ENCODE measurements at places on chromosomes 12 and 14.

DNA sequence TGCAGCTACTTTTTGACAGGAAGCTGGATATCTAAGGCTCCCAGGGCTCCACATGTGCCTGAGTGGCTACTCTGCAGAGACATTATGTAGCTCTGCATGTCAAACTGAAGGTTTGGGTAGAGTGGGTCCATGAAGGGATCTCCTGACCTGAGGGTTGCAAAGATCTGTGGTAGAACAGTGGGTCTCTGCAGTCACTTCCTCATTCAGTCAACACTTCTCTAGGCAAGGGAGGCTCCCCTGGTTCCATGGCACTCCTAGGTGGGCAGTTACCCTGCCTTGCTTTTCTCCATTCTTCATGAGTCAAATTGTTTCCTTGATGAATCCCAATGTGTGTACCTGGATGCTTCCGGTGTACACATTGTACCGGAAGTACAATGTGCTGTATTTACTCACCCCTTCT lies 57.4 kb downstream of the CMAS start:
- no peak for DNase-seq

DNA sequence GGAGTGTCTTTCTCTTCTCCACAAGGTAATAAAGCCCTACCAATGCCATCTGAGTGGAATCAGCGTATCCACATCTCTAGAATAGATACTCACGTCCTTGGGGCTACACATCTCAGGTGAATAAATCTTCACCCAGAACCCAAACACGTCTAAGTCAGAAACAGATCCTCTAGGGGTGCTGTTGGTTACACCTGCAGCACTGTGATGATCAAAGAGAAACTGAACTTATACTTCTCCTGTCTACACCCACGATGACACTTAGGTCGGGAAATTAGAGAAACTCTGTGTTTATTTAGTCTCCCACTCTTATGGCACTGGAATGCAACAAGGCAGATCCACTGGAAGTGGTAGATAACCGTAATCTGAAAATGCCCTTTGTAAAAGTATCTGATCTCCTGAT lies 46.2 kb downstream of the WIF1 start:
- DNase-seq = no peak

- no peak for DNase-seq
These were observed 3.6 kb upstream of the DNAJC22 start for GRCh38 chr12:49342914-49343731.

DNA sequence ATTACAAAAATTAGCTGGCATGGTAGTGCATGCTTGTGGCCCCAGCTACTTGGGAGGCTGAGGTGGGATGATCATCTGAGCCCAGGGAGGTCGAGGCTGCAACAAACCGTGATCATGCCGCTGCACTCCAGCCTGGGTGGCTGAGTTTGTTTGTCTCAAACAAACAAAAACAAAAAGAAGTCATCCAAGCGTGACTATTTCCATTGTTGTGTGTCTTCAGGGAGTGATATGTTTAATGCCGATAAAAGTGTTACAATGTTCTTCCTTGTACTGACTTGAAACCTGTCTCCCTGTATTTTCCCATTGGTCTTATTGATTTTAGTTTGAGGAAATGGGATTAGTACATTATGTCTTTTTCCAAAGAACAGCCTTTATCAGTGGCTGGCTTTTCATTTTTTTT lies 75.6 kb upstream of the USP44 start:
- no peak for DNase-seq

- no peak for DNase-seq
These were observed 43.8 kb downstream of the MAP4K5 start for GRCh38 chr14:50488521-50488920.

Data from NCI-H460 (cell line).